Astrocyte of the cerebellum (primary cell): ENCODE measurements at places on chromosomes 16 and 17.

DNA sequence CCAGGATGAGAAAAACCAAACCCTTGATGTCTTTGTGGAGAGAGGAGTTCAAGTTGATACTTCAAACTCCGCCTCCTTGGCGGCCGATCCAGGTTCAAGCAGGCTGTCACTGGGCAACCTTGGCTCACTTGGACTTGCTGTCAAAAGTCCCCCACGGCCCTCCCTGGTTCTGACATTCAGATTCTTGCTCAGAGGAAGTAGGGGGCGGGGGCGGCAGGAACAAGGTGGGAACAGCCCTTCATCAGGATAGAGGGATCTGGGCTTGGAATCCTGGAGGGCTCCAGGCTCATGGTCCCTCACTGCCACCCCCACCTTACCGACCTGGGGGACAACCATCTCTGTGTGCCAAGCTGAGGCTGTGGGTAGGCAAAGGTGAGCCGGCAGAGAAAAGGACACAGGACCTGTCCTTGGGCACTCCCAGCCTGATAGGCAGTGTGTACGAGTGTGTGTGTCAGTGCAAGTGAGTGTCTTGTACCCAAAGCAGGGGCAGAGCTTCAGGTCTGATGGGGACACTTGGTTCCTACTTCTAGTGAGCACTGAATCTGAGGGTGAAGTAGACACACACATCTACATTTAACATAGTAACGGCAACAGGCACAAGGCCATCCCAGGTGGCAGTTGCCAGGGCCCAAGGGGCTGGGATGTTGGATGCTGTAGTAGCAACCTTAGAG is 6.6 kb upstream of the TSPOAP1 start:
- no peak for DNase-seq

- DNase-seq = no peak
Observed at GRCh38 chr17:45319239-45319703, 2.5 kb upstream of the MAP3K14 start.

DNA sequence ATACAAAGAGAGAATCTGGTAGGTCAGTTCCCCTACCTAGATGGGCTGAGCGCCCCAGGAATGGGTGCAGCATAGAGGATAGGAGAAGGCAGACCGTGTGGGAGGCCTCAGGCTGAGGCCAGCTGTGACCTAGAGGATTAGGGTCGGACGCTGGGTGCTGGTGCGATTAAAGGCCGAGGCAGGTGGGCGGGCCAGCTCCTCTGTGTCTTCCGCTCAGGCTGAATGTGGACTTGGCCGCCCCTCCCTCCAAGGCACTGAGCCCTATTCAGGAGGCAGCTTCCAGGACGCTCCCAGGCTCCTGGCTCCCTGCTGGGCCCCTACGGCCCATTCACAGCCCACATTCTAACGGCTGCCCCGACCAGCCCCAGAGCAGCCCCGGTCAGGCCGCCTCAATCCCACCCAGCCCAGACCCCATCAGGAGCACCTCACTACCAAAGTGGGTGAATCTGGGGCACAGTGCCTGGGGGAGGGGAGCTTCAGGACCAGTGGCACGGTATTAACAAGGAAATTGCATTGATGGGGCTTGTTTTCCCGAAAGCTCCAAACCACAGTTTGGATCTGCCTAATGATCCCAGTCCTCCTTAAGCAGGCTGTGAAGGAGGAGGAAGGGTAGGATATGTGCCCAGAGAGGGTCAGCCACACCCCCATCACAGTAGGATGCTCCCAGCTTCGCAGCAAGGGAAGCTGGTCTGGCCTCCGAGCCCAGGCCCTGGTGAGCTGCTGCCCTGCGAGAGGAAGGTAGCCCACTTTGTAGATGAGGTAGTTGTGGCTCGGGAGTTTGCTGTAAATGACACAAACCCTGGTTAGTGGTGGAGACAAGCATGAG is 14.5 kb downstream of the RHBDL3 start:
- no peak for DNase-seq

- no peak for DNase-seq
Observed at GRCh38 chr16:87125206-87126155, 191.7 kb downstream of the C16orf95 start.

DNA sequence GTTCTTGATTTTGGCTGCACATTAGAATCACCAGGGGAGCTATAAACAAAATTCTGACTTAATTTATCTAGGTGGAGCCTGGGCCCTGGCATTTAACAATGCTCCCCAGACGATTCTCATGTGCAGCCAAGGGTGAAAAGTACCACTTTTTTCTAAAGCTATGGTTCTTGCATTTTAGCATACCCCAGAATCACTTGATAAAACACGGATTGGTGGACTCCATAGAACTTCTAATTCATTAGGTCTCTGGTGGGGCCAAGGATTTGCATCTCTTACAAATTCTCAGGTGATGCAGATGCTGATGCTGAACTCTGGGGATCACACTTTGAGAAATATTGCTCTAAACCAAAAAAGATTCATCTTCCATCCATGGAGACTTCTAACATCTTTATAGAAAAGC is 74.5 kb downstream of the RPGRIP1L start:
- DNase-seq = no peak

DNA sequence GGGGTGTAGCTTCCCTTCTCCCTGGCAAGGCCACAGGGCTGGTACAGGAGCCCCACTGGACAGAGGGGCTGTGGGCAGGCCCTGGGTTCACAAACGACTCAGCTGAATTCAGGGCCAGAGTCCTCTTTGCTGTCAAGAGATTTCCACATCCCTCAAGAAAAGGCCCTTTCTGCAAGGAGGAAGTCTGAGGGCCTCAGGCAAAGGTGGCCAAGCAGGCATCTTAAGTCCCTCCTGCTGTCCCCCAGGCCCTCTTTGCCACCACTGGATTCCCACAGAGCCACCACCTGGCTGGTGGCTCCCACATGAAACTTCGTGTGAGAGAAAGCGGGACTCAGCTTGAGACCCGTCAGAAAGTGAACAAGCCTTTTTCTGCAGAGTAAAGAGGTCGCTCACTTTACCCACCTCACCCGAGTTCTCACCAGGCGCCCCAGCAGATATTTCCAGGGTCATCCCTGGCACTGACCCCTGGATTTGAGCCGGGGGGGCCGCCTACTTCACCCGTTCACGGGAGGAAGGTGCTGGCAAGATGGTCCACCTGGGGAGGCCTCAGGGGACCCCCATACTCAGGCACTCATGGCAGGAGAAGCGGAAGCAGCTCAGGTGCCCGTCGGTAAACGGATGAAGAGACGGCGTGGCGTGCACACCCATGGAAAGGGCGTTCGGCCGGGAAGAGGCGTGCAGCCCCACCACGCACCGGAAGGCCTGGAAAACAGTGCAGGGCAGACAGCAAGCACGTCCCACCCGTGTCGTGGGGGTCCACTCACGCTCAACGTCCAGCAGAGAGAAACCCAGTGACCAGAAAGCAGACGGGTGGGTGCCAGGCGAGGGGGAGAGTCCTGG is 3.6 kb downstream of the RNF166 start:
- no peak for DNase-seq

GRCh38 chr16:48850097-48850770 is 240.3 kb upstream of the N4BP1 start:
- DNase-seq = no peak

DNA sequence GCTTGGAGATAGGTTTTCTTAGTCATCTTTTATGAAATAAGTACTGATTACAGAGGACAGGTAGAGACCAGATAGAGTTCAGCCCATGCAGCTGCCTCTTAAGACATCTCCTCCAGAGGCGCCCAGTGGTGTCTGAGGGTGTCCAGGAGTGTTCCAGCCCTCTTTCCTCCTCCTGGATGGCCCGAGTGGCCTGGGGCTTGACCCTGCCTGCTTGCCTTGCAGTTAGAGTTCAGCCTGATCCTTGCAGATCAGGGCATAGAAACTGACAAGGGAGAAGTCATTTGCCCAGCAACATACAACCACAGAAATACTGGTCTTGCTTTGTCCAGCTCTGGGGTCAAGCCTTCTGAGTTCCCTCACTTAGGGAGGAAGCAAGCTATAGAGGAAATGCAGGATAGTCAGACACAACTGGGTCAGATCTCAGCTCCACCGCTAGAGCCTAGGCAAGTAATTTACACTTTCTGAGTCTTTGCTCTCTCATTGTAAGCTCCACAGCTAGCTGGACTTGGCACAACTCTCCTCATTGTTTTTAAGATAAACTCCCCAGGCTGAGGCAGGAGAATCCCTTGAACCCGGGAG is 3.6 kb upstream of the CCL1 start:
- DNase-seq = no peak

DNA sequence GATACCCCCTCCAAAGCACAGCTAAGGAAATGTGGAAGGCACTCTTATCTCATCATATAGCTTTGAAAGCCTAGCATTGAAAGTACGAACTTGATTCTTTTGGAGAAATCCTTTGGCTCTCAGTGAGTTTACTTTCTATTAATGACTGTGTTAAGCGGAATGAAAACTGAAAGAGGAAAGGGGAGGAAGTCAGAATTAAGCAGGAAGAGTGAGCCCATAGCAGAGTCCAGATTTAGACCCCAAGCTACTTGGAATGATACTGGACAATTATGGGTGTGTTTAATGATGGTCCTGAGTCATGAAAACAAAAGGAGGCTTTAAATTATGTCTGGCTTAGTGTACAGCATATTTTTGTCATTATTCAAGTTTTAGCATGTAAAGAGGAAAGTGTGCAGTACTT is 42.2 kb downstream of the TENT4B start:
- no peak for DNase-seq

DNA sequence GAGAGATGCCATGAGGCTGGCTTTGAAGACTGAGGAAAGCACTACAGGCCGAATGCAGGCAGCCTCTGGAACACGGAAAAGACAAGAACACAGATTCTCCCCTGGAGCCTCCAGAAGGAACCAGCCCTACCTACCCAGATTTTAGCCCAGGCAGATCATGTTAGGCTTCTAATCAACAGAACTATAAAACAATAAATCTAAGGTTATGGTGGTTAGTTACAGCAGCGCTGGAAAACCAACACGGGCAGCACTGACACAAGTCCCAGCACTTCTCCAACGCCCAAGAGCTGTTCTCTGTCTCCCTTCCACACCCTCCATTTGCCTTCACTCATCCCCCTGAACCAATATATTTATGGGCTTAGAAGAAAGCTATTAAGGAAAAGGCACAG is 7.5 kb downstream of the ANKRD11 start:
- DNase-seq = no peak

GRCh38 chr17:31297090-31297489 is at the start of gene OMG:
Gene OMG, minus strand, starts transcription at chr17:31297239. Its CDS starts 908 bp downstream, at chr17:31296331.
- no peak for DNase-seq

DNA sequence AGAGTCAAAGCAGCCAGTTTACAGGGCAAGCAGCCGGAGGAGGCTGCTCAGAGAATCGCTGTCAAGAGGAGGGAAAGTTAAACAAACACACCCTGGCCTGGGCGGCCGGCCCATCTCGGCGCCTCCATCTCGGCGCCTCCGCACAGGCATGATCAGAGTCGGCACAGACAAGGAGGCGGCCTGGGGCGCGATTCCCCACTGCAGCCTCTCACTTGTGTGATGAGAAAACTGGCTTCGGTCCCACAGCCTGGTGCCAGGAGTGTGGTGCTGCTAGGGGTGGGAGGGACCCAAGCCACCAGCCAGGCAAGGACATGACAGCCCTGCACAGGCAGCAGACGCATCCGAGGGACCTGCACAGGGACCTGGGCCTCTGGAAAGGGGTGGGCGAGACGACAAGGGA is 17.7 kb downstream of the SLC38A10 start:
- DNase-seq = no peak

DNA sequence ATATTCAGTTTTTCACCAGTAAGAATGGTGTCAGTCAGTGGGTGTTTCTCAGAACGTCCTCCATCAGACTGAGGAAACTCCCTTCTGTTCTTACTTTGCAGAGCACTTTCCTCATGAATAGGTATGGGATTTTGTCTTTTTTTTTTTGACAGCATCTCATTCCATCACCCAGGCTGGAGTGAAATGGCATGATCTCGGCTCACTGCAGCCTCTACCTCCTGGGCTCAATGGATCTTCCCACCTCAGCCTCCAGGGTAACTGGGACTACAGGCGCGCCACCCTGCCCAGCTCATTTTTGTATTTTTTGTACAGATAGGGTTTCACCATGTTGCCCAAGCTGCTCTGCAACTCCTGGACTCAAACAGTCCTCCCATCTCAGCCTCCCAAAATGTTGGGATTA is 130.3 kb downstream of the ZNF778 start:
- no peak for DNase-seq

GRCh38 chr17:8101721-8102120 is 14.2 kb upstream of the ALOX12B start:
- DNase-seq = no peak

DNA sequence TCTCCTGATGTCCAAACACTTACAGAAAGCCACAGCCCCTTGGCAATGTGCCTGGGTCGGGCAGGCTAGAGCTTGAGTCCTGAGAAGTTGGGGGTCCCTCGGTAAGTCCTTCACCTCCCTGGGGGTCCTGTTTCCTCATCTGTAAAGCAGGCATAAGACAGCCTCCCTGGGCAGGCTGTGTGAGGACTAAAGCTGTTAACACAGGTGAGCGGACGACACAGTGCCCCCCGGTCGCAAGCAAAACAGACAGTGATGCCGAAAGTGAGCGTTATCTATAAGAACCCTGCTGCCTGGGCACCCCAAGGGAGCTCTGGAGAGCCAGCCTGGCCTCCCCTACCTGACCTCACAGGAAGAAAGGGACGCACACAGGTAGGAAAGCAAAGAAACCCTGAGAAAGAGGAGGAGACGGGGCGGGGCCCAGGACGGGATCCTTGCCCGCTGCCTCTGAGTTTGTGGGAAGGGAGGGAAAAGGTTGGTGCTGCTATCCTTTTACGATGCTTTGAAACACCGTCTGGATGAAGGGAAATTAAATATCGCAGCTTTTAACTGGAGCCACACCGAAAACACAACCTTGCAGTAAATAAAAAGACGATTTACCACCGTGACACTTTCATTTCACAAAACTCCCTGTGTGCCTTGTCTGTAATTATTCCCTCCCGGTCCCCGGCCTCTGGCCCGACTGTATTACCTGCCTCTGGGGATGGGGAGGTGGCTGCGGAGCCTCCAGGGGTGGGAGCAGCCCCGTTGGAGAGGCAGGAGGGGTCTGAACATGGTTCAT is 67.1 kb downstream of the ENGASE start:
- DNase-seq = no peak

DNA sequence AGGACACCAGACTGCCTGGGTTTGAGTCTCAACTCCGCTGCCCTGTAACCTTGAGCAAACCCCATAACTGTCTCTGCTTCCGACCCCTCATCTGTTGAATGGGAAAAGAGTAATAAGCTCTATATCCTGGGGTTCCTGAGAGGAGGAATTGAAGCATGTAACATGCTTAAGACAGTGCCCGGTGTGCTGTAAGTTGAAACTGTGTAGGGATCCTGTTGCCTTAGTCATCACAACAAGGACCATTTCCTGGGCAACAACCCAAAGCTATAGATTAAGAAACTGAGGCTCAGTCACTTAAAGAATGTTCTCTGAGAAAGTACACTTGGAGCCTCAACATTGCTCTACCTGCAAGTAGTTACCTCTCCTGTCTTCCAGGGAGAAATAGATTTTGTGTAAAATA is 23.0 kb downstream of the CDH13 start:
- no peak for DNase-seq

- no peak for DNase-seq
Observed at GRCh38 chr17:71667661-71668060, 453.2 kb upstream of the SOX9 start.

GRCh38 chr16:77969861-77970260 is 52.5 kb upstream of the CLEC3A start:
- no peak for DNase-seq

- no peak for DNase-seq
Observed at GRCh38 chr17:67490471-67490870, 113.4 kb downstream of the PITPNC1 start.

- no peak for DNase-seq
Observed at GRCh38 chr16:86322806-86323205, 187.5 kb upstream of the FOXF1 start.

GRCh38 chr17:57009737-57010445 is 32.0 kb downstream of the SCPEP1 start:
- no peak for DNase-seq

GRCh38 chr17:74362069-74362405 is 369 bp upstream of the BTBD17 start:
- DNase-seq = no peak
